ENCODE measurements at places on chromosomes 12 and 14.

DNA sequence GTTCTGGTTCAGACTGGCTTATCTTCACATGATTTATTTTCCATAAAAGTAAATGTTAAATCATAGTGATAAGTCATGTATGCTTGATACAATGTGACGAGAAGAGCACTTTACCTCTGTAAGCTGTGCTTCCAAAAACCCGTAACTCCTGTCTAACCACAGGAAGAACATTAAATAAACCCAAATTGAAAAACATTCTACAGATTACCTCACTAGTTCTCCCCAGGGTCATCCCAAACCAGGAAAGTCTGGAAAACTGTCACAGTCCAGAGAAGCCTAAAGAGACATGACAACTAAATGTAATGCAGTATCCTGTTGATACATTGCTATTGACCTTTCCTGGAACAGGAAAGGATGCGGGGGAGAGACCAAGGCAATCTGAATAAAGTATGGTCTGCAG is 32.5 kb upstream of the DUSP6 start:
- no peak for DNase-seq

DNA sequence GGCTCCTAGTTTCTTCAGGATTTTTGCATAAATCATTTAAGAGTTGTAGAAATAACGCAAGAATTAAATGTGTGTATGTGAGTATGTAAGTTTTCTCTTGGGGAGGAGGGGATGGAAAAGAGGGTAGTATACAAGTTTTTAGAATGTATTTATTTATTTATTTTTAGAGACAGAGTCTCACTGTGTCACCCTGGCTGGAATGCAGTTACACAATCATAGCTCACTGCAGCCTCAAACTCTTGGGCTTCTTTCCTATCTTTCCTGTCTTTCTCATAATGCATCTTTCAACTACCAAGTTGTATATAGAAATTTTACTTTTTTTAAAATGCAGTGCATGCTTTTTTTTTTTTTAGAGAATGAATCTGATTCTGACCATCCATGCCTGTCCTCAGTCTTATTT is 269.0 kb upstream of the GARIN2 start:
- no peak for DNase-seq

DNA sequence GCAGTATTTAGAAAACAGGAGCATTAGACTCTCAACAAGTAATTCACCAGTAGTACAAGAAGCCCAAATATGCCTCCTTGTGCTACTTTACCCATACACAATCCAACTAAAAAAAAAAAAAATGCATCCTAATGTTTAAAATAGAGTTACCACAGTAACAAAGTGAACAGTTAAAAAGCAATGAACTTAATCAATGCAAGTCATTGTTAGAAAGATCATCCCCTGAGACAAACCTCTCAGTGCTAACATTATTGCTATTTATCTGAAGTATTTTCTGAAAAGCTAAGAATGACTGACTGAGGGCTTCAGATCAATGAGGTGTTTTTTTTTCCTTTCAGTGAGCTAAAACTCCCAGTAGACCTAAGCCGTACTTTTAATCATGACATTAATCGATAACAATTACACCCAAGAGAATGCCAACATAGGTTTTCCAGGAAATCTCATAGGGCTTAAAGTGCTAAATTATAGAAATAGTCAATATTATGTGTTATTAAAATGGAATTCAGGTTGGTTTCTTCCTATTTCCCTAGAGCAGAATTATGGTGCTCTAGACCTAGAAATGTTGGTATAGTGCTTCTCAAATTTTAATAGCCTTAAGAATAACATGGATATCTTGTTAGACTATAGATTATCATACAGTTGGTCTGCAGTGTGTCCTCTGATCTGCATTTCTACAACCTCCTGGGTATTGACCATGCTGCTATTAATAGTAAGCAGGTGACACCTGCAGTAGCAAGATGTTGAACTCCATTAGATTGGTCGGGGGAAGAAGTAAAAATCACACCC is 123.0 kb downstream of the PRKD1 start:
- no peak for DNase-seq

DNA sequence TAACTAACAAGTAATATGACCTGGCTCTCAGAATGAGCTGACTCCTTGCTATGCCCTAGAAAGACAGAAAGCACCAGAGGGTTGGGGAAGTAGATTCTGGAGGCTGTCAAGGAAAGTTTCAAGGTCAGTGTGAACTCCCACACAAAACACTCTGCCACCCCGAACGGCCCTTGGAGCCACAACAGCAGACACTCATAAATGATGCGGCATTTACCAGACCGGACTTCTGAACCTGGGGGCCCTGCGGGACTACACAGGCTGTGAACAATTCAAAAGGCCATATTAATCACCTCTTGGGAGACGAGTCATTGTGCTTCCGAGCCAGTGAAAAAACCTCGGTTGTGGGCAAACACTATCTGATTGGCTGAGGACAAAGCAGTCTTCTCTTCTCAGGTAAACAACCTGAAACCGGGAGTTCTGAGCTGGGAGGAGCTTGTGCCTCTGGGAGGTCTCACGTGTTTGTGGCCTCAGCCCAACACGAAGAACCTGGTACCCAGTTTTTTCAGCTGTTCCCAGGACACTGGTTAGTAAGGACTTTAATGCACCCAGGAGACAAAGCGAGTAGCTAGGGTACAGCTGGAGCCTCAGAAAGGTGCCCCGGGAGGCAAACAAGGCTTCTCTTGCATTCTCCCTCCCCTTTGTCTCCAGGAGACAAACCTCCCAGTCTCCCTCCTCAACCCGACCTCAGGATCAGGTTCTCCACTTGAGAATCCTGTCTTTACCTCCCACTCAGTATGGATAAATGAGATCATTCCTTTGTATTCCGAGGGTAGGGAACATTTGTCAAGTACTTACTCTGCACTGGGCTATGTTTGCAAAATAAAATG is 35.3 kb downstream of the VWF start:
- no peak for DNase-seq

GRCh38 chr12:6827982-6828780 is at the start of gene P3H3:
TSS of gene P3H3 (plus strand) at chr12:6828407. CDS start at chr12:6828441, 34 bp downstream.
- no peak for DNase-seq

- DNase-seq: no peak
Observed at GRCh38 chr12:1131811-1132224, 140.8 kb downstream of the ERC1 start.

GRCh38 chr12:93636708-93637107 is 40.5 kb upstream of the CRADD start:
- DNase-seq: no peak

- no peak for DNase-seq
Observed at GRCh38 chr12:8697120-8697475, 693 bp upstream of the RIMKLB start.

DNA sequence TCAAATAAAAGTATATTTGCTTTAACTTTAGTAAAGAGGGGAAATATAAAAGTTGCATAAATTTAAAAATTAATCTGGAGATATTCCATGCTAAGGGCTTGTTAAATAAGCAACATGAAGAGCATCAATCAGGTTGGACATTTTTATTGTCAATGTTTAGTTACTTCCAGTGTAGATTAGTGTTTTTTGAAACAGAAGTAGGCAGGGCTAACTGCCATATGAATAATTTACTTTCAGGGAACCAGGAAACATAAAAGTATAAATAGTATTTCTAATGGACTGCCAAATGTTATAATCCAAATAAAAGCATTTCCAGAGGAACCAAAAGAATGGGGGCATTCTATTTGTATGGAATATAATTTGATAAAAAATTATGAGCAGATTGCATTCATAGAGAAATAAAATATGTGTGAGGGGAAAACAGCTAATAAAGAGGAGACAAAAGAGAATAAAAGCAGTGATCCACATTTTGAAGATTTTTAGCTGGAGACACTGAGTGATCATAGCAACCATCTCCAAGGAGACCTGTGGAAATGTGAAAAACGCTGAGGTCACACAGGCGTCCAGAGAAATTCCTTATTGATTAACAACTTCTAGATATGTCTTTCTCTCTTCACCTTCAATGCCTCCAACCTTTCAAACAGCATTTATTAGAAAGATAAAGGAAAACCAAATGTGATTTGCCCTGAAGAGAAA is 70.8 kb downstream of the SRGAP1 start:
- no peak for DNase-seq

- DNase-seq: no peak
Observed at GRCh38 chr14:55834390-55834789, 254.4 kb downstream of the KTN1 start.

DNA sequence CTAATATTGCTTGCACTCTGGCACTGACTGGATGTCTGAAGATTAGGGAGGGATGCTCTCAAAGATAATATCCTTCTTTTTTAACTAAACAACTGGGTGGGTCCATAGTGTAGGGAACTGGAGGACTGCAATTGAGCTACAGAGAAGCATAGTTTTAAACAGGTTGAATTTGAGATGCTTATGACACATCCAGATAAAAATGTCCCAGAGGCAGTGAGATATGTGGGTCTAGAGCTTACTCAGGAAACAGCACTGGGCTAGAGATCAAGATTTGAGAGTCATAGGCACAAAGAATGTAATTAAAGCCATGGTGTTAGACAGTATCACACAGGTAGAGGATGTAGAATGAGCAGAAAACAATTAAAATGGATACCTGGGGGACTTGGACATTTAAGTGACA is 198.4 kb downstream of the NELL2 start:
- DNase-seq: no peak

GRCh38 chr12:24933694-24934407 is 15.1 kb downstream of the BCAT1 start:
- no peak for DNase-seq

DNA sequence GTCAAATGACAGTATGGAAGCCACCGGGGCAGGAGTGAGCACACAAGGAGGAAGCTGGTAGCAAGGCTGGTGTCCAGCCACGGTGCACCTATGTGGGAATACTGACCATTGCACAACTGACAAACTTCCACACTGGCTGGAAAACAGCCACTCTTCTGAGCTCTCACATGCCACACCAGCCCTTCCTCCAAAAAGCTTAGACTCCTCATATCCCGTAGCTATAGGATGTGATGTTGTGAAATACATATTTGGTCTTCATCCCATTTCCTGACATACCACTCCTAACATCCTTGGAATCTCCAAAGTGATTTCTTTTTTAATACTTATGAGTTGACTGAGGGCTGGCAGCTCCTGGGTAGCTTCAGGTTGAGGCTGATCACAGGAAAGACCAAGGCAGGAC is 103.6 kb downstream of the NTF3 start:
- DNase-seq: no peak

DNA sequence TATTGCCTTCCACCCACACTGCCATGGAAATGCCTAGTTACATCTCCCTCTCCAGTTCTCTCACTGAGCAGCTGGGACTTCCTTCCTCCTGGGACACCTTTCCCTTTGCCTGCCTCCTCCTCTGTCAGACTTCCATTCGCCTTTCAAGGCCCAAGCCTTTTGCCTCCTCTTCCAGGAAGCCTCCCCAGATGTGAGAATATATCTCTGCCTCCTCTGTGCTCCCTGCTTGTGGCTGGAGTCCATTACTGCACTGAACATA is 3.1 kb downstream of the IFI27L2 start:
- DNase-seq: no peak

DNA sequence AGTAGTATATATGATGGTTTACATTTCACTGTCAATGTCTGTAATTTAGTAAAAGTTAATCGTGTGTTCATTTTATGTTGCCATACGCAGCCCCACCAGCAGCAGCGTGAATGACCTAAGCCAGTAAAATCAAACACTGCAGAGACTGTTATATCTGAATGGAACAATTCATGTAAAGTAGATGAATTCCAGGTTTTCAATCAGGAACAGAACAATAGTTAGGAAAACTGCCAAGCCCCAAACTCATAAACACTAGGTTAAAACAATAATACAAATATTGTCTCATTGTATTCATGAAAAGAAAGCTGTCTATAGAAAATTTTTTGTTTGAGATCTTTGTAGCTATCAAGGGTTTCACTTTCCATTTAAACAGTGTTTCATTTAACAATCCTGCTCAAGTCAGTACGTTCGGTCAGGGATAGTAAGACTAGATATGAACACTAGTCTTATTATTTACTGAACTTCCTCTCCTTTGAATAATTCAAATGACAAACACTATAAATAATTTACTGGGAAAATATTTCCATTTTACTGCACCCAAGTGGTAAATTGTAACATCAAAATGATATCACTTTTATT is 256.8 kb upstream of the FLRT2 start:
- DNase-seq: no peak

GRCh38 chr12:109844091-109844490 is 10.9 kb upstream of the TRPV4 start:
- no peak for DNase-seq

DNA sequence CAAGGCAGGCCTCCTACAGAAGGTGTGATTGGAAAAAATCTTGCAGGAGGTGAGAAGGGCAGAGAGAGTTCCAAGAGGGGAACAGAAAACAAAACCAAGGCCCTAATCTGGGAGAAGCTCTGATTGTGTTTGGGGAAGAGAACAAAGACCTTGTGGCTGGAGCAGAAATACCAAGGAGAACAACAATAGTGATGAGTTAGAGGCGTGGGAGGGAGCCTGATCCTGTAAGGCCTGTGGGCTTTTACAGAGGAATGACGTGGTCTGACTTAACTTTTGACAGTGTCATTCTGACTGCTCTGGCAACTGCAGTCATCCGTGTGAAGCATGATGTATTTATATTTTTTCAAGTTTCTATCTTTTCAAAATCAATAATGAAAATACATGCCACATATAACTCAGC is 200.6 kb downstream of the ANO4 start:
- DNase-seq: no peak

DNA sequence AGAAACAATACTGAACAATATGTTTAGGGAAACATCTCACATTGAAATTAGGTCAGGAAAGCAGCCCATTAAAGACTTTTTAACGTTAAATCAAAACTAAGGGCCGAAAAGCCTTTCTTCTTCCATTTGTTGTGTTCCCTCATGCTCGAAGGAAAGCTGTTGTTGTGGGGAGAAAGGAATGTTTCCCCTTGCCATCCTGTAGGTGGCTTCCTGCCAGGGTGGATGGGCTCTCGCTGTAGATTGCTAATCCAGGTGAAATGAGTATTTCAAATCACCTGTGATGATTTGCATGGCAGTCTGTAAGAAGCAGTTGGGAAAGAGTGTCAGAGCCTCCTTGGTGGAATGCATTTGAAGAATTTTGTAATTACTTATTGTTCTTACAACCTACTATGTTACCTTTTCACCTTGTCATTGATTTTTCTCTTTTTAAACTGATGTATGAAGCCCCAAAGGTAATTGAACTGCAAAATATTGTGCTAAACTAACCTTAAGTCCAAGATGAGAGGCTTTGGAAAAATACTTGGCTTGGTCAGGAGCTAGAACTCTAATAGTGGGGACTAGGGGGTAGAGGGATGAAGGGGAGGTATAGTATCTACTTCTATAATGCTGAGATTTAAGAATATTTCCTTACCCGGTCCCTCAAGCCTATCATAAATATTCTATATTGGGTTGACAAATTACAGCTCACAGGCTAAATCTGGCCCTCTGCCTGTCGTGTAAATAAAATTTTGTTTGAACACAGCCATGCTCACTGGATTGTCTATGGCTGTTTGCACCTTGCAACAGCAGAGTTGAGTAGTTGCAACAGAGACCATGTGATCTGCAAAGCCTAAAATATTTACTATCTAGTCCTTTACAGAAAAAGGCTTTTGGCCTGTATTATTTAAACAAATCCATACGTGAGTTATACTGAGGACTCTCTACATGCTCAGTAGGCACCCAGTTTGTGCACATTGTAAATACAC is 7.7 kb upstream of the DCP1B start:
- DNase-seq: no peak

Measured in stimulated activated CD8-positive, alpha-beta memory T cell treated with anti-CD3 and anti-CD28 coated beads, Interleukin-7, amount 100 ng/mL, for 1 hour (primary cell).